ENCODE measurements at places on chromosomes 11 and 22.

GRCh38 chr11:117143390-117143789 is 697 bp upstream of the PAFAH1B2 start:
- peak; percentile 67 for DNase-seq

GRCh38 chr22:44188986-44189630 is 8.4 kb downstream of the PARVG start:
- DNase-seq: no peak

DNA sequence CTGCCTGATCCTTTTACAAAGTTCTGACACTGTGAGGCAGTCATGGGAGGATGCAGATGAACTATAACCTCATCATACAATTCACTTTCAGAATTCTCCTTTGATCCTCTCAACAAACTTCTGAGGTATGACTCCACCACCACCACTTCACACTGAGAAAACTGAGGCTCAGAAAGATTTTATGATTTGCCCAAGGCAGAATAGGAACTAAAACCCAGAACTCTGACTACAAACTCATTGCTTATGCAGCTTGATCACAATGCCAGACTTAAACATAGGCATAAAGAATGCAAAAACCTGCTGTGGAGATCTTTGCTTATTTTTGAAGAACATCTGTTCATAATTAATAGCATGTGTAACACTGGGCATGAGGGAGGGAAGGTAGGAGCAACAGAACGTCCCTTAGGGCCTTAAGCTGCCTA is 20.4 kb downstream of the FAM168A start:
- DNase-seq: no peak

GRCh38 chr11:112597286-112597790 is 336.7 kb upstream of the PLET1 start:
- DNase-seq: no peak

- no peak for DNase-seq
These were observed 258.5 kb downstream of the LUZP2 start for GRCh38 chr11:24755260-24755839.

DNA sequence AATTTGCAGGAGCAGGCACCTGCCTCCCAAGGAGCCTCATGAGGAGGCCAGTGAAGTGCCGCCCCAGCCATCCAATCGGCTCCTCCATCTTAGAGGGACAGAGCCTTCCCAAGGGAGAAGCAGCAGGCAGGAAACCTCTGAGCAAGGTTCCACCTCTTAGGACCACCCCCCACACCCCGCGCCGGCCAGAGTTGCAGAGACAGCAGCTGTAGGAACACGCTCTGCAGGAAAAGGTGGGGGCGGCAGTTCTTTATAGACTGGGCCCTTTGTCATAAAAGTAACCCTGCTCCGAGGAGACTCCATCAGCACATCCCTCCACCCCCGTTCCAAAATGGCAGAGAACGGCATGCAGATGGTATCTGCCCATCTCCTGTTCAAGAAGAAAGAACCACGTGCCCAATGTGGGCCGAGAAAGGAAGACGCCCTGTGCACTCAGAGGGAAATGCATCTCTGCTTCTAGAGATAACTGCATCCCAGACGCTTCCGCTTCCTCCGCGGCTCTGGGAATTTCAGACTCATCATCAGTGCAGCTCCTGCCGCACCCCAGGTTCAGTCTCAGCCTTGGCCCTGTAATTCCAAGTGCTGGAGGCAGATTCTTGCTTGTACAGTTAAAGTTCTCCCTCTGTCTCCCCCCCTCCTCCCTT is 98.5 kb downstream of the SPATA19 start:
- DNase-seq: no peak

DNA sequence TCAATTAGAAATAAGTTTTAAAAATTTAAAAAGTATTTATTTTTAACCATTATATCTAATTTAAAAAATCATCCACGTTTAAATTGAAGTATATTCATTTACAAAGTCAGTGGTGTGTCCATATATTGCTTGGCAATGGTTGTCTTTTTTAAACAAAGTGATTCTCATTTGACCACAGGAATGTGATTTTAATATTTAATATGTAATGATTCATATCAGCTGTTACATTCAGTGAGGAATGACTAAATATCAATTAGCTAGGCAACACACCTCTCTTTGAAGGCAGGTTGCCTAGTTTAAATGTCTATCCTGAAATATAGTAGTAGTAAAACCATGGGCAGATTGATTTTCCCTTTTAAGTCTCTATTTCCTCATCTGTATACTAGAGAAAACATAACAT is 392.2 kb upstream of the CCDC179 start:
- DNase-seq: no peak

GRCh38 chr11:82830746-82831145 is 69.5 kb downstream of the PRCP start:
- no peak for DNase-seq

- peak; percentile 77 for DNase-seq
These were observed 8.2 kb downstream of the PDGFB start for GRCh38 chr22:39236321-39237317.

GRCh38 chr22:24833881-24834495 is 28.0 kb downstream of the SGSM1 start:
- DNase-seq: no peak

- DNase-seq: peak; percentile 23
These were observed 98.9 kb downstream of the INSC start for GRCh38 chr11:15213471-15214231.

DNA sequence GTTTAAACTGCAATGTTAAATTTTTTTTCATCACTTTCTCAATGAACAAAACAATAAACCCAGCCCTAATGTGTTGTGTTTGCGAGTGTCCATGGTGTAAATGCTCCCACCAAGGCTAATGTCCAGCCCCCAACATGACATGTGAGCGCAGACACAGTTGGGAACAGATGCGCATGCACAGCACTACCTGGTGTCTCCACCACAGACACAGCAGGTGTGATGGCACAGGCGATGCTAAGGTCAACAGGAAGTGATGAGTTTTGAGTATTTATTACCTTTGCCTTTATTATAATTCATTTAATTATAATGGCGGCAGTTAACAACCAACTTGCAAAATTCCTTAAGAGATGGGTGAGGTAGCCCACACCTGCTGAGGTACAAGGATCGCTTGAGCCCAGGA is 42.9 kb downstream of the MICAL3 start:
- DNase-seq: no peak

GRCh38 chr22:28629420-28630176 is 50.0 kb downstream of the TTC28 start:
- no peak for DNase-seq

GRCh38 chr11:88739524-88739923 is 326.3 kb downstream of the GRM5 start:
- no peak for DNase-seq

DNA sequence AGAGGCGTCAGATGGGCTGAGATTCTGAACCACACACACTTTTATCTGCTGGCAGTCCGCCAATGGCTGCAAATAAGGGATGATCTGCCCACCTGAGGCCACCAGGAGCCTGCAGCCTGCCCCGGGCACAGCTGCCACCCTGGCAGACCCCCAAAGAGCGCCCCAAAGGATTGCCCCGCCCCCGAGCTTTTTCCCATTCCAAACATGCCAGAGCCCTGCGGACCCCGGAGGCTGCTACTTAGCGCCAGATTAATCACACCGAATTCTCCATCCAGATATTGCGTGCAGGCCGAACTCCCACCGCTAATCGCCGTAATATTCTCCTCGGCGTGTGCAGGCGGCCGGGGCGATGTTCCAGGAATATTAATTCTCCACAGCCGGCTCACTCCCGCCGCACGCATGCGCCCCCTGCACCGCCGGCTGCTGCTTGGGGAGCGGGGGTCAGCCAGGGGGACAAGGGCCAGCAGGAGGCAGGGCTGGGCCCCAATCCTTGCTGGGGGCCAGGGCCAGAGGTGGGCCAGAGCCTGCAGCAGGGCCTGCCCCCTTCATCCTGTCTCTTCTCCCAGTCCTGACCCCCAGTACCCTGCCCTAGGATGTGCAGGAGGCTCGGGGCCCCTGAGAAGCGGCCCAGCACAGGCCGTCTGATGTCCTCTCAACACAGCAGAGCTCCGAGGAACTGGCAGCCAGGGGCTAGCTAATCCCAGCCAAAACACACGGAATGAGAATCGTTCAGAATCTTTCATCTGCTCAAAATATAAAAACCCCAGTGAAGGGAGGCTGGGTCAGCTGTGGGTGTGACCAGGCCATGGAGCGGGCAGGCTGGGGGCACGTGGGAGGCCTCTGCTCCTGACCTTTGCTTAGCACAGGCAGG is 19.5 kb upstream of the TCF20 start:
- no peak for DNase-seq

DNA sequence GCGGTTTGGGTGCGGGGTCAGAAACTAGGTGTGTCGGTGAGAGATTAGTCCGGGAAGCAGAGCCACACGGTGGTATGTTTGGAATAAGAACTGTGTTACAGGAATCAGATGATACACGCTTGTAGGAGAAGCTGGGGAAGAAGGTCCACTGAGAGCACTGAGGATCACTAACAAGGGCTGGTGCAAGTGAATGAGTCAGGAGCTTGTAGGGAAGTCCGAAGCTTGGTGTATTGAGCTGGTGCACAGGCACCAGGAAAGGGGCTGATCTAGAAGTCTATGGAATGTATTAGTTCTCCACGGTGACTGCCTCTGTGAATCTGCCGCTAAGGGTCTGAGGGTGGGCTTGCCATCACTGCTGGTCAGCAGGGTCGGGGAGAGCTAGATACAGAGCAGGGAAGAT is 18.8 kb upstream of the GRK3 start:
- no peak for DNase-seq

DNA sequence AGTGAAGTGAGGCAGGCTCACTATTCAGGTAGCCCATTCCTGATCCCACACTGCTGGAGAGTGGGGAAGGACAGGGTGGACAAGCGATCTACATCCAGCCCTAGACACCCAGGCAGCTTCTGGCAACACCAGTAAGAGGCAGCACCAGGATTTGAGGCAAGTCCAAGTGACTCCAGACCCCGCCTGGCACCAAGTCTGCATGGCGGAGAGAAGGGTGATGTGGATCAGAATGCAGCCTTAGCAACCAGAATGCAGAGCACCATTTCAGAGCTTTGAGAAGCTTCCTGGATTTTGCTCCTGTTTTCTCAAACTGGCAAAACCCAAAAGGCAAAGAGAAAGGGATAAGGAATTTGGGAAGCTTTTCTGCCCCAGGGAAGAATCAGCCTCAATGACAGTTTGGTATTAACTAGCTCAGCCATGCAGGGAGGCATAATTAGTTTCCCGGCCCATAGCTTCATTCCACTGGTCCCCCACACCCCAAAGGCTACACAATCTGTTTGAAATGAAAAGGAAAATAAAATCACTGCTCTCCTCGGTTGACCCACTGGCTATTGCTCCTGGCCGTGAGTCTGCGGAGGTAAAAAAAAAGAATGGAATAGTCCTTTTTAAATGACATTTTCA is 17.3 kb downstream of the GALNT18 start:
- DNase-seq: no peak

DNA sequence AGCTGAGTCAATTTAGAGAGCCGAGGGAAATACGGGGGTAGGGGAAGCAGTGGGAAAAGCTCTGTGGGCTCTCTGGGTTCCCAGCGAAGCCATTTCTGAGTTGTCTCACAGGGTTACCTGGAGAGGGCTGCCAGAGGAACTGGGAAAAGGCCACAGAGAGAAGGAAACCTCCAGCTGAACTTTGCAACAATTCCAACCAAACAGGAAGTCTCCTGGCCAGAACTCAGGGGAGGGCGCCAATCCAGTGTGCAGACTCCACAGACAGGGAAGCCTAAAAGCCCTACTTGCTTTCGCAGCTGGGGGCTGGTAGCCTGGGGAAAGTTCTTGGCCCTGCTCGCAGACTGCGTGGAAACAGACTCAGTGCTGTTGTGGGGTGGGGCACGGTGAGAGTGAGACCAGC is 23.1 kb upstream of the GNAZ start:
- no peak for DNase-seq

DNA sequence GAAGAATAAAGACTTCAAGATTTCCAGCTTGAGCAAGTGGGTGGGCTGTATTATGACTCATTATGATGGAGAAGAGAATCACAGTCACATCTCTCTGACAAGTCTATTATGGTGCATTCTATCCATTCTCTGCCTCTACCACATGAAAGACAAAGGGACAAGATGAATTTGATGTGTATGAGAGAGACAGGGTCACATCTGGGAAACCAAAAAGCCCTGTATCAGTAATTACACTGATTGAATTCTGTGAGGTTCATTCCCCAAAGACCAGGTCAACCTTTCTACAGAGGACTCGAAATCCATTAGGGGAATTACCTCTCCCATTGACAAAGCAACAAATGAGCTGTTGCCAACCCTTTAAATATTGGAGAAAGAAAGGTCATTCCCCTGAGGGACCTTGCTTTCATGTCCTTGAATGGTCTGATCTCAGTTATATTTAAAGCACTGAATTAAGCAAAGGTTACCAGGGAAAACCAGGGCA is 109.6 kb downstream of the USP35 start:
- DNase-seq: peak; percentile 25

DNA sequence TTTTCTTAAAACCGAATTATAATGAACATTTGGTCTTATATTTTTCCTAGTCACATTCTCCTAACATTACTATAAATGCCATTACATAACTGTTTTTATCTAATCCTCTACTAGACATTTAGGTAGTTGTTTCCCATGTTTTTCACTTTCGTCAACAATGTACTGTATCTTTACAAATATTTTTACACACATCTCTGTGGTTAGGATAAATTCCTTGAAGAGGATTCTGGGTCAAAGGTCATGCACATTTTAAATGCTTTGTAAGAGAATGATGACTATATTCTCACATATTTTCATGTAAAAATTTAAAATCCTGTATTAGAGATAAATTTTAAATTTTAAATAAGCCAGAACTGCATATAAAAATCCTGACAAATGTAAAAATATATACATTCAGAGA is 61.3 kb upstream of the CLNS1A start:
- DNase-seq: no peak

DNA sequence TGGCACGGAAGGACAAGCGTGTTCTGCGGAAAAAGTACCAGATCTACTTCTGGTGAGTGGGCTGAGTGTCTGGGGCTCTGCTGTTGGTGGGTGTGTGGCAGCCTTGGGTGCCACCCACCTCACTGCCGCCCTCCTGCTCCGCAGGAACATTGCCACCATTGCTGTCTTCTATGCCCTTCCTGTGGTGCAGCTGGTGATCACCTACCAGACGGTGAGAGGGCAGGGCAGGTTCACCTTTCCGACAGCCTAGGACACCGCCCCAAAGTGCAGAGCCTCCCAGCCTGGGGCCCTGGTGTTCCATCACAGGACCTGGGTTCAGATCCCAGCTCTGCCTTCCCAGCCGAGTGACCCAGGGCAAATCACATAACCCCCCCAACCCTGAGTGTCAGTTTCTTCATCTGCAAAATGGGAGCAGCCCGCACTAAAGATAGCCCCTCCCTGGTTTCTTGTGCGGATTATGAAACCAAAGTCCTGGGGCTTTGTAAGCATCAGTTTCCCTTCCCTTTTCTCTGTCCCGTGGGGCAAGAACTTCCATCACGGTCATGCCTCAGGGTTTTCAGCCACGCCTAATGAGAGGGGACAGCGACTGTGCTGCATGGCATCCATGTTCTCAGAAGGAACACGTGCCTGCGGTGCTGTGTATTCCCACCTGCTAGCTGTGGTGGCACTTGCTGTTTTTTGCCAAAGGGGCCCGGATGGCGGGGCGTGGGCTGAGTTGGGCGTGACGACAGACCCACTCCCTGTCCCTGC is 9.8 kb upstream of the TAGLN start:
- DNase-seq: no peak

GRCh38 chr22:23244690-23245044 is 64.4 kb downstream of the BCR start:
- DNase-seq: no peak

- no peak for DNase-seq
These were observed 6.9 kb downstream of the ADM start for GRCh38 chr11:10311802-10312201.

- DNase-seq: peak; percentile 60
These were observed 1.8 kb downstream of the ALKBH8 start for GRCh38 chr11:107563702-107564101.

GRCh38 chr22:21834869-21835268 is 32.6 kb downstream of the MAPK1 start:
- no peak for DNase-seq

Data from SW480 (cell line).